Activated CD4-positive, alpha-beta T cell treated with anti-CD3 and anti-CD28 coated beads for 48 hours (primary cell): ENCODE measurements at places on chromosomes 4 and X.

GRCh38 chr4:128686032-128686465 lies 123.5 kb upstream of the JADE1 start:
- no peak for DNase-seq

- DNase-seq, result no peak
These were observed 53.3 kb downstream of the TEX13A start for GRCh38 chrX:105167233-105167632.

GRCh38 chrX:71935476-71935875 lies 24.8 kb downstream of the NHSL2 start:
- no peak for DNase-seq

DNA sequence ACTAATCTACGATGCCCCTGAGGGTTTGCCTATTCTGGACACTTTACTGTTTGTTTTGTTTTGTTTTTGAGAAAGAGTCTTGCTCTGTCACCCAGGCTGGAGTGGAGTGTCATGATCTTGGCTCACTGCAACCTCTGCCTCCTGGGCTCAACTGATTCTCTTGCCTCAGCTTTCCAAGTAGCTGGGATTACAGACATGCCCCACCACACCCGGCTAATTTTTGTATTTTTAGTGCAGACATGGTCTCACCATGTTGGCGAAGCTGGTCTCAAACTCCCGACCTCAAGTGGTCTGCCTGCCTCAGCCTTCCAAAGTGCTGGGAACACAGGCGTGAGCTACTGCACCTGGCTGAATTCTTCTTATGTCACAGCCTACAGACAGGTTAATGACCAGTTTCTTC lies 70.7 kb downstream of the MFAP3L start:
- DNase-seq, result no peak

- no peak for DNase-seq
These were observed 275.9 kb downstream of the ARHGAP10 start for GRCh38 chr4:148007792-148008191.

DNA sequence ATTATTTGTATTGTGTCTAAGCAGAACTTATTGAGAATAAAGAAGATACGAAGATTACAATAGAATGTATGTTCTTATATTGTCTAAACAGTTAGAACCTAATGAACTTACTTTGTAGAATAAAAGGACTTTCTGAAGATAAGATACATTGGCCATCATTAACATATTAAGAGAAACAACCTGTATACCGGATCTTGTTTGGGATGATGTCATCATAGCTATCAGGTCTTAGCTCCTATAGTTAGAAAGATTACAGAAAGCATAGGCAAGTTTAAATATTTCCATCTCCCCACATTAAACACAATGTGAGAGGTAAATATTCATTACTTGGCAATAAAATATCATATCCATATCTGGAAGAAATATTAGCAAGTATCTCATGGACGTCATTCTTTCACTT lies 282.3 kb downstream of the PACRGL start:
- DNase-seq, result no peak

- DNase-seq, result no peak
These were observed 1.9 kb upstream of the GJB1 start for GRCh38 chrX:71221145-71221544.

- DNase-seq, result no peak
These were observed 78.8 kb downstream of the PHEX start for GRCh38 chrX:22110729-22111494.

DNA sequence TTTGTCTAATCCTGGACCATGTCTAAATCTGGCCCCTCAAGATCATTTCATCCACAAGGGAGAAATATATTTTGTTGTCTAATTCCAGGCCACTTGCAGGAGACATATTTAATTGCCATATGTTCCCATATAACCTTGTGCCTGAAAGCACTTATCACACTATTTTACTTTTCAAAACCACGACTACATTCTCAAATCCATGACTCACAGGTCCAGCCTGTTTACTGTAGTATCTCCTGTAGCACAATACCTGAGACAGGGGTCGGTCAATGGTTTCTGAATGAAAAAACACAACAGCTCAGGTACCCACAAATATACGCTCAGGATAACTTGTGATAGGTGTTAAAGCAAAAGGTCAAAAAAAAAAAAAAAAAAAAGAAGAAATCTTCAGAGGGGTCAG lies 60.9 kb downstream of the SEC24D start:
- DNase-seq, result no peak

- no peak for DNase-seq
These were observed 3.5 kb upstream of the FGFR3 start for GRCh38 chr4:1789552-1789951.

GRCh38 chrX:129559783-129560182 lies 19.7 kb downstream of the OCRL start:
- DNase-seq, result no peak

- no peak for DNase-seq
These were observed 76.8 kb upstream of the GC start for GRCh38 chr4:71860643-71861042.

GRCh38 chrX:2645563-2645962 lies 45.5 kb upstream of the CD99 start:
- no peak for DNase-seq

- no peak for DNase-seq
These were observed 1460.6 kb upstream of the PCDH7 start for GRCh38 chr4:29259556-29259955.
